ENCODE measurements at places on chromosomes 7 and 10.

DNA sequence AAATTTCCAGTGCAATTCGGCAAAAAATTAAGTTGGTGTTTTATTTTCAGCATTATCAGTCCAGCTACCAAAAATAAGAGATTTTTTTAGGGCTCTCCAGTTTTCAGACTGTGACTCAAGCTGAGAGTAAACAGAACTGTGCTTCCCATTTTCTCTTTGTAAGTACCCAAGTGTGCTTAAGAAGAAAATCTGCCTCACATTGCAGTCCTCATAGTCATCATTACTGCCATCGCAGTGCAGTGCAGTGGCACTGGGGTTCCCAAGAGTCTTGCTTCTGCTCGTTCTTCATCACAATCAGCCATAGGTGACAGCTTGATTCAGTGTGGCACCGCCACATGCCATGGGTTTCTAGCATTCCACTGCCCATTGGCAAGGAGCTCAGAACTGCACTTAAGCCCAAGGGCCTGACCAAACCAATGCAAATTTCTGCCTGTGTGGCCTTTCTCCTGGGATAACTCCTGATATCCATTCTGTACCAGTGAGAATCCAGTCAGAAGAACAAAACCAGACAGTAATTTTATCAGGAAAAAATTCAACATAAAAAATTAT, 25.6 kb upstream of the ERCC6 start:
- no peaks in the 10 kb centered on the region for H3K36me3 ChIP-seq
- DNase-seq = no peak
- H3K4me1 ChIP-seq = no peaks in the 10 kb centered on the region
- no peaks in the 10 kb centered on the region for H3K27me3 ChIP-seq

DNA sequence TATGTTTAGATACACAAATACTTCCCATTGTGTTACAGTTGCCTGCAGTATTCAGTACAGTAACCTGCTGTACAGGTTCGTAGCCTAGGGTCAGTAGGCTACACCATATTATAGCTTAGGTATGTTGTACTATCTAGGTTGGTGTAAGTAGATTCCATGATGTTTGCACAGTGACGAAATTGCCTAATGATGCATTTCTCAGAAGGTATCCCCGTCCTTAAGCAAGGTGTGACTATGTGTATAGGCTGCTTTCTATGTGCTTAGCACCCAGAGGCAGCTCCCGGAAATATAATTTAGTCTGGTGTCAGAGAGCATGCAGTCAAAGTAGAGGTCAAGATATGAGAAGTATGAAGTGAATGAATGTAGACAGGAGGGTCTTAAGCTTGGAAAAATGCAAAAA, 9.8 kb downstream of the MAPK8 start:
- H3K4me3 ChIP-seq = no peak overlapping the region
- H3K4me1 ChIP-seq = peaks cover 9% of the 10 kb centered on the region
- no peak overlapping the region for H3K27ac ChIP-seq
- peaks cover 5% of the 10 kb centered on the region for H3K36me3 ChIP-seq
- no peak for DNase-seq

GRCh38 chr7:128879939-128880746, 17.5 kb downstream of the ATP6V1F start:
- no peaks in the 10 kb centered on the region for H3K27me3 ChIP-seq
- H3K27ac ChIP-seq = no peak overlapping the region
- no peak overlapping the region for H3K4me3 ChIP-seq

- no peaks in the 10 kb centered on the region for H3K36me3 ChIP-seq
- H3K4me1 ChIP-seq = peaks cover 7% of the 10 kb centered on the region
- H3K27ac ChIP-seq = no peak overlapping the region
- no peaks in the 10 kb centered on the region for H3K27me3 ChIP-seq
- no peak for DNase-seq
Measured at GRCh38 chr10:49049660-49050059, 65.7 kb downstream of the VSTM4 start.

DNA sequence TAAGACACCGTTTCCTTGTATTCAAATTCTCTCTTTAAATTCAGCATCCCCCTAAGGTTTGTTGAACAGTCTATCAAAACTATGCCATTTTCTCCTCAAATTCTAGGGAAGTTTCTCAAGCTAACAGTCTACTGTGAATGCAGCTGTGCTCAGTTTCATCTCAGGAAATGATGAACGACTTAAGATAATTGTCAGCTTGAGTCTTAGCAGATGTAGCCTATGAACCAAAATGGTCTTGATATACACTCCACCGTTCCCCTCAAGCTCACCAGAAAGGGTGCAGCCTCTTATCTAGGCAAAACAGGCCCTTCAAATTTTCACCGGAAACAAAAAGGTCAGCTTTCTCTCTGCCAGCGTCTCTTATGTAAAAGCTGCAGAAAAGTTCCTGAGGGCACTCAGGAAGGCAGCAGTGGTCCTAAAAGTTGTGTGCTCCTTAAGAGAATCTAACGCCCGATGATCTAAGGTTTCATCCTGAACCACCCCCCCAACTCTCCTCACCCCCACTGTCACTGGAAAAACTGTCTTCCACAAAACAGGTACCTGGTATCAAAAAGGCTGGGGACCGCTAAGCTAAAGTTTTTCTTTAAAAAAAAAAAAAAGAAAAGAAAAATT, 2.1 kb downstream of the DNAJC9 start:
- peaks cover 24% of the 10 kb centered on the region for H3K36me3 ChIP-seq
- H3K4me3 ChIP-seq = no peak overlapping the region
- H3K4me1 ChIP-seq = peaks cover 20% of the 10 kb centered on the region
- H3K27ac ChIP-seq = no peak overlapping the region

- no peak overlapping the region for H3K4me3 ChIP-seq
- H3K4me1 ChIP-seq = no peaks in the 10 kb centered on the region
- DNase-seq = no peak
- H3K36me3 ChIP-seq = no peaks in the 10 kb centered on the region
- H3K27me3 ChIP-seq = no peaks in the 10 kb centered on the region
- no peak overlapping the region for H3K27ac ChIP-seq
Measured at GRCh38 chr7:18352339-18353255, 143.0 kb upstream of the HDAC9 start.

GRCh38 chr10:14304046-14304445, 26.7 kb downstream of the FRMD4A start:
- no peak for DNase-seq
- no peaks in the 10 kb centered on the region for H3K27me3 ChIP-seq
- no peak overlapping the region for H3K4me3 ChIP-seq
- no peaks in the 10 kb centered on the region for H3K36me3 ChIP-seq

- peaks cover 11% of the 10 kb centered on the region for H3K4me1 ChIP-seq
- DNase-seq = no peak
- H3K27me3 ChIP-seq = peaks cover 69% of the 10 kb centered on the region
Measured at GRCh38 chr7:104328970-104329825, 795 bp downstream of the LHFPL3 start.

DNA sequence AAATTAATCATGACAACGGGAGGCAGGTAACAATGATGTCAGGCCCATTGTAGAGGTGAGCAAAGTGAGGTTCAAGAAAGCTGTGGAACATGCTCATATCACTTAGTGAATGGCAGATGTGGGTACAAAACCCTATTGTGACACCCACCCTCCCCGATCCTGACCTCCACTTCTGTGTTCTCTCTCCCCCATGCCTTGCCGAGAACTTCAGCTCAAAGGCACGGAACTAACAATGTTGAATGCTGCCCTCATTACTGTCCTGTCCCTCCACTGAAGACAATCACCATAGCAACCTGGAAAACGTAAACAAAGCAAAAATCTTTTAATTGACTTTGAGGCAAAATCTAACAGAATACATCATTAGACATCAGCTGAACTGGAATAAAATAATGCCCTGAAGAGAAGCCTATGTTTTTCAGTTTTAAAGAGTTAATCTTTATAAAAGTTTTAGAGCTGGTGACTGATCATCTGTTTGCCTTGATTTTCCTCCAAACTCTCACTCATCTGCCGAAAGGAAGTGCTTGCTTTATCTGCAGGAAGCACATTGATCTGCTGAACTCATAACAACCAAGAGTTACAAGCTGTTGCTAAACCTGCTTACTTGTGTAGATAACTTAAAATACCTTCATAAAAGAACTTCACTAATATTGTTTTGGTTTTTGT, 133.6 kb downstream of the CUBN start:
- DNase-seq = no peak
- no peak overlapping the region for H3K4me3 ChIP-seq

DNA sequence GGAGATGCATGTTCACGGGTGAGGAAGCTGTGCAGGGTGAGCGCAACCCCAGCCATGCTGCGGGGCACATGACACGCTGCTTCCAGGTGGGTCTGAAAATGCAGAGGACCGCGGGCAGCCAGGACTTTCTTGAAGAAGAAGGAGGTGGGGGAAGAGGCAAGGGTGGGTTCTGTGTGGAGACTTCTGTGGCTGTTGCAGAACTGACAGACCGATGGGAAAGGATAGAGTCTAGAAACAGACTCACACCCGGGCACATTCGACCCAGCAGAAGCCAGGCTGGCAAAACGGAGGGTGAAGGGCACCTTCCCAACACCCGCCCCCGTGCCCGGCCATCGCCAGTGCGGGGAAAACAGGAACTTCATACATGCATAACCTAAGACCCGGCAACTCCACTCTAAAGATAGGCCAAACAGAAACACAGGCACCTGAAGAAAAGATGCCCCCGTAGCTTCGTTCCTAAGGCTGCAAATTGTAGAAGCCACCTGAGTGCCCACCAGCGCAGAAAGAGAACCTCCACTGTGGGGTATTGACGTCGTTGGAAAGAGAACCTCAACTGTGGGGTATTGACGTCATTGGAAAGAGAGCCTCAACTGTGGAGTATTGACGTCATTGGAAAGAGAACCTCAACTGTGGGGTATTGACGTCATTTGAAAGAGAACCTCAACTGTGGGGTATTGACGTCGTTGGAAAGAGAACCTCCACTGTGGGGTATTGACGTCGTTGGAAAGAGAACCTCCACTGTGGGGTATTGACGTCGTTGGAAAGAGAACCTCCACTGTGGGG, 4.8 kb upstream of the KNDC1 start:
- H3K27ac ChIP-seq = no peak overlapping the region
- H3K36me3 ChIP-seq = no peaks in the 10 kb centered on the region
- no peak overlapping the region for H3K4me3 ChIP-seq
- no peaks in the 10 kb centered on the region for H3K27me3 ChIP-seq

- no peak overlapping the region for H3K4me3 ChIP-seq
- H3K27ac ChIP-seq = no peak overlapping the region
- no peak for DNase-seq
Measured at GRCh38 chr7:17380736-17381662, 82.5 kb downstream of the AHR start.

DNA sequence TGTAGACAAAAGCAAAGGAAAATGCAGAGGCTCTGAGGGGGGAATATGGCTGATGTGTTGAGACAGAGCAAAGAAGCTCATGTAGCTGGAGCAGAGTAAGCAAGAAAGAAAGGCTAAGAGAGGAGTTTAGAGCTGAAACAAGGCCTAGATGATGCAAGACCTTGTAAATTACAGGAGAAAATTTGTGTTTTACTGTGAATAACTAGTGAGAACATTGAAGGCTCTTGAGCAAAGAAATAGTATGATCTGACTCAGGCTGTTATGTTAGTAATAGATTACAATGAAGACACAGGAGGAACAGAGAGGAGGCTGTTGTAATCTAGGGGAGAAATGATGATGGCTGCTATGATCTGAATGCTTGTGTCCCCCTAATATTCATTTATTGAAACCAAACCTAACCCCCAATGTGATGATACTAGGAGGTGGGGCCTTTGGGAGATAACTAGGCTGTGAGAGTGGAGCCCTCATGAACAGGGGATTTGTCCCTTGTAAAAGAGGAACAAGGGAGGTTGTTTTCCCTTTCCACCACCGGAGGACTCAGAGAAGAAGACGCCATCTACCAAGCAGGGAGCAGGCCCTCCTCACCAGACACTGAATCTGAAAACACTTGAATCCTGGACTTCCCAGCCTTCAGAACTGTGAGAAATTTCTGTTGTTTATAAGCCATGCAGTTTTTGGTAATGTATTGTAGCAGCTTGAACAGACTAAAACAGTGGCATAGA, 394.9 kb downstream of the HTR7 start:
- no peaks in the 10 kb centered on the region for H3K27me3 ChIP-seq
- no peak overlapping the region for H3K4me3 ChIP-seq
- no peaks in the 10 kb centered on the region for H3K4me1 ChIP-seq
- DNase-seq = no peak
- H3K36me3 ChIP-seq = no peaks in the 10 kb centered on the region

GRCh38 chr10:88728107-88728763, 22.2 kb downstream of the LIPK start:
- H3K27ac ChIP-seq = no peak overlapping the region
- no peaks in the 10 kb centered on the region for H3K36me3 ChIP-seq
- no peak overlapping the region for H3K4me3 ChIP-seq
- no peaks in the 10 kb centered on the region for H3K4me1 ChIP-seq

DNA sequence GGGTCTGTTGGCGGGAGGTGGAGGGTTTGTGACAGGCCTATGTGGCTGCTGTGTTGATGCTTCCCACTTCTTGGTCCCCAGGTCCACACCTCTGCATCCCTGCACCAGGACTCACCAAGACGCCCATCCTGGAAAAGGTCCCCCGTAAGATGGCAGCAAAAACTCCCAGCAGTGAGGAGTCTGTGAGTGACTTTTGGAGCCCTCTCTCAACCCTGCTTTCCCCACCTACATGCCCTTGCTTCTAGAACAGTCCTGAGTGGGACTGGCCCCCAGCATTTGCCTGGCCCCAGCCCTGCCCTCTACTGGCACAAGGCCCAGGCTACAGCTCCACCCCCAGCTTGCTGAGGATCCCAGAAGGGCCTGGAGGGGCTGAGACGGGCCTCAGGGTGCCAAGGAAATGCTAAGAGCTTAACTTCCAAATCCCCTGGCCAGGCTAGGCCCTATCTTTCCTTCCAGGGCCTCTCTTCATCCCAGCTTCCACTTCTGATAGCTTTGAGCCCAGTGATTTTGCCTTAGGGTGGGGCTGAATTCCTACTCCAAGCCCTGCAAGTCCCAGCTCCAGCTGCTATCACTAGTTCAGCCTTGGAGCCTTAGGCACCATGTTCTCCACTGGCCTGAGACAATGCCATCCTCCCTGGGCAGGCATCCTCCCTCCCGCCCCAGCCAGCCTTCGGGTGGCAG, 2.7 kb downstream of the CHAT start:
- H3K36me3 ChIP-seq = no peaks in the 10 kb centered on the region
- no peak overlapping the region for H3K4me3 ChIP-seq
- no peak for DNase-seq

DNA sequence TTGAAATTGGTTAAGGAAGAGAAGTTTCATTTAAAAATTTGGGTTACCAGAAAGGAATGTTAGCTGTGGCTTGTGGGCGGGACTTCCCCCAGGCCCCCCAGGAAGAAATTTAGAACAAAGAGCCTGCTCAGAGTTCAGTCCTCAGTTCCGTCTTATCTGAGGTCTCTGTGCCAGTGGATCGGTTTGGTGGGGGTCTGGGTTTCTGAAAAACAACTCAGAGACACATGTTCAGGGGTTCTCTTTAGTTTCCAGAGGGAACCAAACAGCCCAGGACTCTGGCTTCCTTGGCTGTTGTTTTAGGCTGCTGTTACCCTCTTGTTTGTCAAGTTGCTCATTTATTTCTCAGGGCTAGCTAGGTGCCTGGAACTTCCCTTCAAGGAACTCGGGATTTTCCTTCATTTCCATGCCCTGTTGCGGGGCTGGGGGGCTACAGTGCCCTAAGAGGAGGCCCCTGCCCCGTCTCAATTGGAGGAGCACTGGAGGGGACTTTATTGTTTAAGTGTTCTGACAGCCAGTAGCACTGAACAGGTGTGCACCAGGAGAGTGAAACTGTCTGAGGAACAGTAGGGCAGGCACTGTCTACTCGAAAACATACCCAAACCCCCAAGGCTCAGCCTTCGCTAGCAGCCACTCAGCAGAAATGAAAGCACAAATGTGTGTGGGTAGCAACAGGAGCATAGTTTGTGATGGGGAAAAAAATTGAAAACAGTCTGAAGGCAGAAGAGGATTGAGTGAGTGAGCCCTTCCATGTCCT, 59.9 kb downstream of the ALOX5 start:
- H3K4me3 ChIP-seq = no peak overlapping the region
- no peak overlapping the region for H3K27ac ChIP-seq
- DNase-seq = no peak
- no peaks in the 10 kb centered on the region for H3K27me3 ChIP-seq
- H3K36me3 ChIP-seq = peaks cover under 1% of the 10 kb centered on the region
- no peaks in the 10 kb centered on the region for H3K4me1 ChIP-seq

Data from esophagus squamous epithelium (tissue), 5 donors.